ENCODE measurements at places on chromosomes 4 and X.

- no peak for DNase-seq
Measured at GRCh38 chr4:140904904-140905303, 148.7 kb upstream of the TBC1D9 start.

- no peak for DNase-seq
Measured at GRCh38 chr4:1216869-1217294, 32.0 kb downstream of the CTBP1 start.

GRCh38 chr4:100933628-100934027 is 413.7 kb downstream of the PPP3CA start:
- peak; percentile 2 for DNase-seq

- DNase-seq: no peak
Measured at GRCh38 chr4:61913619-61914018, 713.5 kb downstream of the ADGRL3 start.

DNA sequence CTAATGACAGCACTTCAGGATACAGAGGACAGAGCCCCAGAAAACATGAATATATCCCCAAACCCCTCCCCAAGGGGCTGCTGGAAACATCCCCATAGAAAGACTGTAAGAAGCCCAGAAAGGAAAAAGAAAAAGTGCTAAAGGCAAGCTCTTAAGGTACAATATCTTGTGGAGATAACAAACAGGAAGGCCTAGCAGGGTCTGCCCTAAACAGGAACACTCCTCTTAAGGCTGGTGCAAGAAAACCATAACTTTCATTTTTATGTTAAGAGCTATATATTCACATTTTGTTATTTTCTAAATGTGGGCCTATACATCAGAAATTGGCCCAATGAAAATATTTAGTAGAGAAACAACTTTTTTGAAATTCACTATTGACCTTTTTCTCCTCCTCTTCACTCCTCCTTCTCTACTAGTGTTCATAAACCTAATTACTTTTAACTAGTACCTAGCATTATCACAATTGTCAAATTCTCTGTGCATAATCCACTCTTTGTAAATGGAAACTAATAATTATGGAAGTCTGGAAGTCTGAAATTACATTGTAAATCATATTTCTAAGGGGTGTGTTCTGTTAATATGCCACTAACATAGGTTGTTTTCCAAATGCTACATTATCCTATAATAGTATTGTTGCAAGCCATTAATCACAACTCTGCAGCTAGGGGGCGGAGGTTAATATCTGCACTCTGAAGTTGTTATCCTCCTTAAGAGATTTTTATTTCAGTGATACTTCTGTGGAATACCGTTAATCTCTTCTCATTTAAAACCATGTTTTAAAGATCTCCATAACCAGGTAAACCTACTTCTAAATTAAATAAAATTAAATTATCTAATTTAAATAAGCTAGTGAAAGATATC is 59.8 kb downstream of the CASK start:
- no peak for DNase-seq

GRCh38 chr4:176270669-176271068 is 1.6 kb upstream of the ASB5 start:
- peak; percentile 100 for DNase-seq

DNA sequence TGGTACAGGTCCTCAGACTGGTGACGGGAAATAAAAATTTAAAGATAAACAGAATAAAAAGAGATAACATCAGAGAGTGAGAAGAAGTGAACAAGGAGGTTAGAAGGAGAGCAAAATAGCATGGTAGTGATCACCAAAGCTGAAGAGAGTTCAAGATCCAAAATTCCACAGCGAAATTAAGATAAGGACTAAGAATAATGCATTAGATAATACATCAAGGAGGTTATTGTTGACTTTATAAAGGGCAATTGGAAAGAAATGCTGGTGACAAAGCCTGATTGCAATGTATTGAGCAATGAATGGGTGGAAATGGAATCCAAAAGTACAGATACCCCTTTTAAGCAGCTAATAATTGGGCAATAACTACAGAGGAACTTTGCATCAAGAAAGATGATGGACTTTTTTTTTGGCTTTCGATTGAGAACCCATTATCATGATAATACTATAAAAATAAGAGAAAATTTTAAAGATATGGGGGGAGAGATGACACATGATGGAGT is 101.6 kb upstream of the MAP9 start:
- no peak for DNase-seq

- no peak for DNase-seq
Measured at GRCh38 chrX:76109654-76110053, 63.2 kb upstream of the PBDC1 start.

GRCh38 chr4:78645853-78646757 is 94.5 kb downstream of the ANXA3 start:
- peak; percentile 98 for DNase-seq

- DNase-seq: no peak
Measured at GRCh38 chrX:4994855-4995254, 1233.8 kb downstream of the NLGN4X start.

DNA sequence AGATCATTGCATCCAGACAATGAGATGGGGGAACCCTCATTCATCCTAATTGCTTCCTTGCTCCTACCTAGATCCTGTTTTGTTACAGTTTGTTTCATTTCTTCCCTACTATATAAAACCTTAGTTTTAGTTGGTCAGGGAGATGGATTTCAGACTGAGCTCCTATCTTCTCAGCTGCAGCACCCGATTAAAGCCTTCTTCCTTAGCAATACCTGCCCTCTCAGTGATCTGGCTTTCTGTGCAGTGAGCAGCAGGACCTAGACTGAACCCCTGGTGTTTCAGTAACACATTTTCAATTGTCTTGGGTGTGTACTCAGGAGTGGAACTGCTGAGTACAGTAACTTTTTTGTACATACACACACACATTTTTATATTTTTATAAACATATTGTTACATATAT is 187.4 kb downstream of the APBB2 start:
- no peak for DNase-seq

GRCh38 chr4:136056748-136057147 is 1475.5 kb downstream of the PCDH18 start:
- DNase-seq: no peak

DNA sequence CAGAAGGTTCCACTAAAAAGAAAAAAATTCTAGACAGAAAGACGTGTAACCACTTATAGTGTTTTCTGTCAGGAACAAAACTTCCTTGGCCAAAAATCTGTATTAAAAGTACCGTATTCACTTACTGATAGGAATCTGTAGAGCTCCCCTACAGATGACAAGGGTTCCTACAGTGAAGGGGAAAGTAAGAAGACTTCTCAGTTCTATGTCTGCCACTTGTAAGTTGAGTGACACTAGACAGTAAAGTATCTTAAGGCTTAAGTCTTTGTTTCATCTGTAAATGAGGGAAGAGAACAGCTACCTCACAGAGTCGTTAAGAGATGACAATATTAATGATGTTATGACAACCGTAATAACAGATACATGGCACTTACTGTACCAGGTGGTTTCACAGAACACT is 3.3 kb downstream of the COQ2 start:
- no peak for DNase-seq

GRCh38 chr4:182562350-182562749 is 319.1 kb downstream of the TENM3 start:
- DNase-seq: peak; percentile 59

- DNase-seq: no peak
Measured at GRCh38 chrX:101482296-101482695, 3.0 kb upstream of the ARMCX4 start.

DNA sequence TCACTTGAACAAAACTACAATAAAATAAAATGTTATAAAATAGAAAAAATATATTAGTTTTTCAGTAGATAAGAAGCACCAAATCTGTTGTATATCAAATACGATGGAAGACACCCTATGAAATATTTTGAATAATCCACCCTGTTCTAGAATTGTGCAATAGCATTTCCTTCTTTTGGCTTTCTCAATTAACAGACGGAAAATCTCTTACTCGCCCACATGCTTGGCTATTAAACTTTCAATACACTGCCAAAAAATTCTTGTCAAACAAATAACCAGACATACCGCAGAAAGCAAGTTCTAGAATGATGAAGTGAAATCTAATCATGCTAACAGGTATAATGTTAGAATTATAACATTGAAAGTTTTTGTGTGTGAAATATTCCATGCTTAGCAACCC is 671.6 kb upstream of the SLIT2 start:
- DNase-seq: no peak

DNA sequence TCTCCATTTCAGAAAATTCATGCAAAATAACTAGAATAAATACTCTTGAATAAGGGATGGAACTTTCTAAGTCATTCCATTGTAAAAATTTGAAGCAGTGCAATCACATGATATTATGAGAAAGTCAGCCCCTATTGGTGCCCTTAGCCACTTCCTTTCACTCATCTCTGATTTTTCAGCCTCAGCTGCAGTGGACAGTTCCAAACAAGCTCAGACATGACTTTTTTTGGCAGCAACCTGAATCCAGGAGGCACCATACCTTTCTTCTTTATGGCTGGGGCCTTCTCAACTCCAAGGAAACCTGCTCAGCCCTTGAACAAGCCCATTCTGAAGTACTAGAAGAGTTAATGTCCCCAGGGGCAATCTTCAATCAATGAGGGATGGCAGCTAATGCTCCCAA is 40.5 kb downstream of the MAPK10 start:
- DNase-seq: no peak

- DNase-seq: peak; percentile 30
Measured at GRCh38 chrX:2609431-2610238, 81.5 kb upstream of the CD99 start.

- DNase-seq: peak; percentile 52
Measured at GRCh38 chrX:45801554-45801953, 600.9 kb upstream of the DIPK2B start.

DNA sequence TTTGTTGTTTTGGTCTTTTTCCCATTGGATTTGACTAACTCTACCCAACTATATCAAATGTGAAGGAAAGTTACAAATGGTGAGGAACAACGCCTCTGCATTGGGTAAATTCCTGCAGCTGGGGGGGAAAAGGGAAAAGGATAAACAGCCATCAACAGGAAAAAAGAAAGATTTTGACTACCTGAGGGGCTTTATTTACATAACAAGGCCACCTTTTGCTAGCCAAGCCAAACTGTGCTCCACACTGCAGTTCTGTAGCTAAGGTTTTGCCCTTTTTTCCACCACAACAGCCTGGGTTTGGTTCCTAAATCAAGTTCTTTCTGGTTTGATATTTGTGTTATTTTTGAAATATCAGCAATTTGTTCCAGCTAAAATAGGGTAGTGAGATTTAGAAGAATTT is 40.8 kb downstream of the RHOXF2B start:
- no peak for DNase-seq

DNA sequence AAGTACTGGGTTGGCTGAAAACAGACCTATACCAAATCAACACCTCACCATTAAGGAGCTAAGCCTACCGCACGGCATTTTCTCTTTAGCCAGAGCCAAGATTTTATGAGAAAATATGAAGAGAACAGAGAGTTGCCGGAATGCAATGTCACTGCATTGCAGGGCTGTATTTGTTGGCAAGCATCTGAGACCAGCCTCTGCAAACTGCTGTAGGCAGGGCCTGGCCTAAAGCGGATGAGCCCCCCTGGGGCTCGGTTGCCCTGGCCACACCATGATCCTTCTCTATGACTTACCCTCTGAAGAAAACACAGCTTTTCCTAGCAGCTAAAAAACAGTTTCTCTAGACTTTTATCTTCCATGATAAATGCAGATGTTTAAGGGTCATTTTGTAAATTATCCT is 120.5 kb upstream of the SORBS2 start:
- no peak for DNase-seq

GRCh38 chr4:112266823-112267222 is 18.9 kb downstream of the TIFA start:
- DNase-seq: no peak

- DNase-seq: no peak
Measured at GRCh38 chr4:164508771-164509170, 245.2 kb upstream of the SMIM31 start.

- no peak for DNase-seq
Measured at GRCh38 chr4:138305050-138305449, 62.9 kb upstream of the SLC7A11 start.

GRCh38 chr4:188332265-188332664 is 193.0 kb downstream of the TRIML1 start:
- no peak for DNase-seq

DNA sequence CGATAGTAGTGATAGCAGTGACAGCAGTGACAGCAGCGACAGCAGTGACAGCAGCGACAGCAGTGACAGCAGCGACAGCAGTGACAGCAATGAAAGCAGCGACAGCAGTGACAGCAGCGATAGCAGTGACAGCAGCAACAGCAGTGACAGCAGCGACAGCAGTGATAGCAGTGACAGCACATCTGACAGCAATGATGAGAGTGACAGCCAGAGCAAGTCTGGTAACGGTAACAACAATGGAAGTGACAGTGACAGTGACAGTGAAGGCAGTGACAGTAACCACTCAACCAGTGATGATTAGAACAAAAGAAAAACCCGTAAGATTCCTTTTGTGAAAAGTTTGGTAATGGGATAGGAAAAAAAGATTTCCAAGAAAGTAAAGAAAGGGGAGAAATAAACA is 7.9 kb downstream of the DSPP start:
- no peak for DNase-seq

- DNase-seq: peak; percentile 42
Measured at GRCh38 chr4:169014586-169014985, 4.5 kb upstream of the CBR4 start.

DNA sequence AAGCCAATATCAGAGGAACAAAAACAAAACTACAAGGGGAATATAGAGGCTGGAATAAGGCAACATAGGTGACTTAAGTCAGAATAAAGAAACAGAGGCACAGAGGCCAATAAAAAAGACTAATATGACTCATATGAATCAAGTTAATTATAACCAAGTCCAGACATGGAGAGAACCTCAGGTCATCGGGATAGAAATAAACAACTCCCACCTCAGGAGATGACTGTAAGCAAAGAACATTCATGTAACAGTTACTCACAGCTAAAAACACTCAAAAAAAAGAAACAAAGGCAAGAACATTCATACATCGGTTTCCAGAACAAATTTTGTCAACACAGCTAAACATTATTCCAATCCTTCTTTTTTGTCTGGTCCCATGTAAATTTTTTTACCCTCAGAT is 60.3 kb upstream of the RXFP1 start:
- DNase-seq: no peak

GRCh38 chr4:16707874-16708273 is 190.6 kb downstream of the LDB2 start:
- no peak for DNase-seq

DNA sequence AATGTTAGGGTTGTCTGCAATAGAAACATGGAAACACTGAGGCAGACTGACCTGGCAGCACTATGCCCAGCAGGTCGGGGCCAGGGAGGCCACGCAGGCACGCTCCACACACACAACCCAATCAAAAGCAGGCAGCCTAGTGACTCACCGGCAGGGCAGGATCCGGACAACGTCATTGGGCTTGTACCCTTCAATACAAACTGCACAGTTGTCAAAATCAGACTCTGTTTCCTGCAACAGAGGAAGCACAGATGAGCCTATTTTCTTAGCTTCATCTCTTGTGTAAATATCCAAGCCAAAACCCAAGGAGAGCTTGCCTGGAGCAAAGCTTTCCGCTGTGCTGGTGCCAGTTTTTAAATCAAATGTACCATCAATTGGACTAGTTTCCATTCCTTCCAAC is 185.8 kb downstream of the RNF150 start:
- DNase-seq: no peak

GRCh38 chr4:42151568-42152506 is 618 bp downstream of the BEND4 start:
- DNase-seq: no peak

- DNase-seq: peak; percentile 27
Measured at GRCh38 chr4:109552237-109552636, 7.8 kb upstream of the MCUB start.
